Stimulated activated CD4-positive, alpha-beta T cell treated with anti-CD3 and anti-CD28 coated beads, Interleukin-2, amount 100 ng/mL, for 48 hours (primary cell): ENCODE measurements at places on chromosomes 16 and 17.
A peak's percentile ranks its signal among the peaks of the same experiment; 100 is the strongest.

GRCh38 chr16:81035975-81036750 is 521 bp downstream of the ATMIN start:
- peak; percentile 13 for DNase-seq

- DNase-seq, result no peak
Measured at GRCh38 chr16:86392436-86393152, 117.7 kb upstream of the FOXF1 start.

DNA sequence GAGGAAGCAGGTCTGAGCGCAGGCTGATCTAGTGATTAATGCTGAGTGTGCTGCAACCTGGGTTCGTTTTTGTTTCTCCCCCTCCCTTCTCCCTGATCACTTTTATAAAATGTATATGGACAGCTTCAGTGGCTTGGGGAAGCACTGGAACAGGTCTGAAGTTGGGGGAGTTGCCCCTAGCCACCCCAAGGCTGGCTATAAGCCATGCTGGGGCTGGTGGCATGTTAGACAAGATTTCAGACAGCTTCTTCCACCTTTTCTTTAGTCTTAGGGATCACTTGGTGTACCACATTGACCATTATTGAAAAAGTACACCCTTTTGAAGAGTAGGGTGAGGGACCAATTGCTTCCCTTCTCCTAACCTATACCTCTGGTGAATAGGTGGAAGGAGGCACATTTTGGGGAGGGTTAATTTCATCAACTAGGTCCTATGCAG is 3.8 kb upstream of the VAC14 start:
- no peak for DNase-seq

- no peak for DNase-seq
Measured at GRCh38 chr17:17805575-17805974, 31.2 kb downstream of the SREBF1 start.

GRCh38 chr17:37405955-37406634 is 541 bp downstream of the ACACA start:
- no peak for DNase-seq

- no peak for DNase-seq
Measured at GRCh38 chr17:77382356-77382911, 241.7 kb downstream of the SEC14L1 start.

- no peak for DNase-seq
Measured at GRCh38 chr17:60525328-60525684, 736 bp downstream of the APPBP2 start.

- DNase-seq, result no peak
Measured at GRCh38 chr17:59800530-59800942, 92.2 kb downstream of the TUBD1 start.

DNA sequence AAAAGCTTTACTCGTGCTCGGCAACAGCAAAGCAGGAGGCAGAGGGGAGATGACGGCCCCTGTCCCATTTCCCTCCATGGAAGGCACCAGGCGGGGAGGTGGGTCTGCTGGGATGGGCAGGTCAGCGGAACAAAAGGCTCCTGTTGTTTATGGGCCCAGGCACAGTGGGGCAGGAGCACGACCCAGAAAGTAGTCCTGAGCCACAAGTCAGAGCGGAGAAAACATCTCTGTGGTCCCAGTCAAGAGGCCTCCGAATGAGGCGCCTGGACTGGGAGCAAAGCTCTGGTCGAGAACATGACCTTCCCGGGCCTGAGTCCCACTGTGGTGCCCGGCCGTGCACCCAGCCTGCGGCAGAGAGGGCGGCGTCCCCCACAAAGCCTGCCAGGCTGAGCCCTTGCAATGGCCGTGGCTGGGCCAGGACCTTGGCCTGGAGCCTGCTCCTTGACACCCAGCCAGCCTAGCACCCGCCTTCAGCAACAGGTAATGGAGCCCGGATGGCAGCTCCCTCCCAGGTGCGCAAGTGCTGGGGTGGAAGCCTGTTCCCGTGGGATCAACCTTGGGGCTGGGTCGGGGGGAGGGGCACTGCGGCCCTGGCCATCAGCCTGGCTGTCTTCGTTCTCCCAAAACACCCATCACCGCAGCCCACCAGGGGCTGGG is 3.6 kb downstream of the RFNG start:
- no peak for DNase-seq

DNA sequence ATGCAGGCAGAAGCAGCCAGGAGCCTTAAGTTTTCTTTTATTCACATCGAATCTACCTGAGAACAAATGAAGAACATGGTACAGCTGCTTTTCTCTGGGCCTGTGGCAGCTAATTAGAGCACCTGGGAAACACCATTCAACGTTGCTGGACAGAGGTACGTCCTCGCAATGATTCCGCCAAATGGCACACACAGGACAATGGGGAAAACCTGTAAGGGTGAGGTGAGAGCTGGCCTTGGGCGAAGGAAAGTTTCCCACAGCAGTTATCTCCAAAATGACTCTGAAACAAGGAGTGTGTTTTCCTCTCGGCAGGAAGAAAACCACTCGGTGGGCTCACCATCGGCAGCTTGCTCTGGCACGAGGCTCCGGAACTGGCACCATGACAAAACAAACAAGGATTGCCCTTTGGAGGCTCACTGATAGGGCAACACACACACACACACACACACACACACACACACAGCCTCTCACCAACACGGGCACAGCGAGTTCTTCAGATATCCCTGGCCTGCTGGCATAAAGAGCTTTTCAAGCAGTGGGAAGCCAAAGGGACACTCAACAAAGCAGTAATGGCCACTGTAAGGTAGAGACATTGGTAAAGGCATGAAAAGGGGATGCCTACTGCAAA is 73.7 kb downstream of the ZFHX3 start:
- DNase-seq, result no peak

GRCh38 chr16:10681310-10682308 is 13.1 kb downstream of the TEKT5 start:
- DNase-seq, result no peak

DNA sequence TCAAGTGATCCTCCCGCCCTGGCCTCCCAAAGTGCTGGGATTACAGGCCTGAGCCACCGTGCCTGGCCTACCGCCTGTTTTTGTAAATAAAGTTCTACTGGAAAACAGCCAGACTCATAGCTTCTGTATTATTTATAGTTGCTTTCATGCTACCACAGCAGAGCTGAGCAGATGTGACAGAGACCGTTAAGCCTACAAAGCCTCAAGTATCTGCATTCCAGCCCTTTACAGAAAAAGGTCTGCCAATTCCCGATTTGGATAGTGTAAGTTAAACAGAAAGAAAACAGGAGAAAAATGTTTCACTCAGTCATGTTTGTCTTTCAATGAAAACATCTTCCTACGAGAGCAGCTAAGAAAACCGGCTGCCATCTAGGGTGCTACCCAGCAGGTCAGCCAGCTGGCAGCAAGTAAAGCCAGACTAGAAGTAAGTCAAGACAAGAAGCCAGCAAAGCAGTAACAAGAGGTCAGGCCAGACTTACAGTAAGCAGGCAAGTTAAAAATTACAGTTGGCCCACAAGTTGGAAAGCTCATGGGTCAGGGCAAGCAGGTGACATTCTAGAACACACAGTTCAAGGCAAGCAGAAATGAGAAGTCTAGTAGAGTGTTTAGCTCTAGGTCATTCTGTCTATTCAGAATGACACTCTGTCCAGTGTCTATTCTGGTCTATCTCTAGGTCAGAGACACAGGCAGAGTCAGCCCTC is 17.7 kb downstream of the NCBP3 start:
- no peak for DNase-seq

DNA sequence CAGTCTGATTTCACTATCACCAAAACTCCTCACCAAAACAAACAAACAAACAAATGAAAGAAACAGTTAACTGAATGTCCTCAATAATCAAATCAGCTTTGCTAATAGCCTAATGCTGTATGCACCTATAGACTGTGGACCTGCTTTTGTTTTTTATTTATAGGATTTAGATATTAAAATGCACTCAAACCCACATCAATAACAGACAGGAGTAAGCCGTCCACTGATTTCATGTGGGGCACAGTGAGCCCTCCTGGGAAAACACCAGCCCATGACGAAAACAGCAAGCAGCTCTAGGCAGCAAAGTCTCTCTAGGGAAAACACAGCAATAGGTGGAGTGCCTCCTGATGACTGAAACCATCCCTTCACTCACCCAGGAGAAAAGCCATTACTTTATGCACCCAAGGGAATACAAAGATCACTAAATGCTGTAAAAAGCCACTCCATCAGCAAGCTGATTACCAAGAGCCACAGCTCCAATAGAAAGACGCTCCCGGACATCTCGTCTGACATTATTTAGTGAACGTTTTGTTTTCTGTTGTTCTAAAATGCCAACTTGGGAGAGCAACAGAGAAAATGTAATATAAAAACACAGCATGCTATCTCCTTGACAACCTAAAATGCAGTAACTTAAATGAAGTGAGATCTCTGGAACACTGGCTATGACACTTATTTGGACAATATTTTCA is 47.8 kb downstream of the ANKFY1 start:
- DNase-seq, result no peak

DNA sequence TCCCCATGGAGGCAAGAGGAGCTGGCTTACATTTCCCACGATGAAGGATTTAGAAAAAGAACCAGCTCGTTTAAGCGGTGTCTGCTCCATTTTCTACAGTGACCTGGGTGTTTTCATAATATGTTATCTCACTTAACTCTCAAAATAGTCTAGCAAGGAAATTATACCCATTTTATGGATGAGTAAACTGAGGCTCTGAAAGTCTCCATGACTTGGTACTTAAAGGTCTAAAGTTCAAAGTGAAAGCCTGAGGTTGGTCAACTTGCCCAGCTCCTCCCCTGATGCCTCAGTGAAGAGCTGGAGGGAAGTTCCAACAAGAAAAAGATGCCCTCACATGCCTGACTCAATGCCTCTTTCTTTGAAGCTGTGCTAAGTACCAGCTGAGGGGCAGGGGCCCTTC is 232.0 kb downstream of the CBLN1 start:
- no peak for DNase-seq

- no peak for DNase-seq
Measured at GRCh38 chr16:78163772-78164670, 64.6 kb downstream of the WWOX start.

DNA sequence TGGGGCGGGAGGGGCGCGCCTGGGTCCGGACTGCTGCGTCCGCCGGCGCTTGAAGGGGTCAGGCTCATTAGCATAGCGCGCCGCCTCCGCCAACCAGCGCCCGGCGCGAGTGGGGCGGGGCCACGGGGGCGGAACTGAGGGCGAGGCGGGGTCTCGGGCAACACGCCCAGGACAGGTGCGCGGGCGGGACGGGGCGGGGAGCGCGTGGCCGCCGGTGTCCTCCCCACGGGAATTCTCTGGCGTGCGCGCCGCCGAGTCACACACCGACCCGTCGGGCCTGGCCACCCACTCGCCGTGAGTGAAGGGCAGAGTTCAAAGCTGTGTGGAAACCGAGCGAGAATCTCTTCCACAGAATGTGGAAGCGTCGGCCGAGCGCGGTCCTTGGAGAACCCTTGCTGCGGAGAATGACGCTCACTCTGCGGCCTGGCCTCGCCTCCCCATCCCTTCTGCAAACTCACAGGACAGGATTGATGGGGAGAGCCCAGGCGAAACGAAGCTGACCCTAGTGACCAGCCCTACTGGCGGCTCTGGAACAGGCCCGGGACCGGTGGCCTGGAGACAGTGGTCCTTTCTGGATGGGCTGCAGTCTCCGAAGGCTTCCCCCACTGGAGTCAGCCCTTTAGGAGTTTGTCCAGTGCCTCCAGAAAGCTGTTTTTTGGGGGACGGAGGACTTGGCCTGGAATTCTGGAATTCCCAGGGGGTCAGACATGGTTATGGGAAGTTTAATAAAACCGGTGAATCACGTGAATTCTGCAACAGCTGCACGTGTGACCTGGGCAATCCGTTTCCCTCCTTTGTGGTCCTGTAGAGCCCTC is at the start of gene SNAI3:
TSS of gene SNAI3 (minus strand) at position 69 of the 815 bp plus-strand sequence. CDS start 101 bp downstream, outside the sequence.
- peak; percentile 88 for DNase-seq

- DNase-seq, result no peak
Measured at GRCh38 chr16:4323845-4324488, 8.1 kb downstream of the GLIS2 start.

- DNase-seq, result no peak
Measured at GRCh38 chr17:44807817-44808155, 22.3 kb downstream of the GJC1 start.

GRCh38 chr16:982145-983043 is 824 bp downstream of the SOX8 start:
- DNase-seq, result no peak

- peak; percentile 68 for DNase-seq
Measured at GRCh38 chr16:70770626-70771552, 30.1 kb downstream of the VAC14 start.

DNA sequence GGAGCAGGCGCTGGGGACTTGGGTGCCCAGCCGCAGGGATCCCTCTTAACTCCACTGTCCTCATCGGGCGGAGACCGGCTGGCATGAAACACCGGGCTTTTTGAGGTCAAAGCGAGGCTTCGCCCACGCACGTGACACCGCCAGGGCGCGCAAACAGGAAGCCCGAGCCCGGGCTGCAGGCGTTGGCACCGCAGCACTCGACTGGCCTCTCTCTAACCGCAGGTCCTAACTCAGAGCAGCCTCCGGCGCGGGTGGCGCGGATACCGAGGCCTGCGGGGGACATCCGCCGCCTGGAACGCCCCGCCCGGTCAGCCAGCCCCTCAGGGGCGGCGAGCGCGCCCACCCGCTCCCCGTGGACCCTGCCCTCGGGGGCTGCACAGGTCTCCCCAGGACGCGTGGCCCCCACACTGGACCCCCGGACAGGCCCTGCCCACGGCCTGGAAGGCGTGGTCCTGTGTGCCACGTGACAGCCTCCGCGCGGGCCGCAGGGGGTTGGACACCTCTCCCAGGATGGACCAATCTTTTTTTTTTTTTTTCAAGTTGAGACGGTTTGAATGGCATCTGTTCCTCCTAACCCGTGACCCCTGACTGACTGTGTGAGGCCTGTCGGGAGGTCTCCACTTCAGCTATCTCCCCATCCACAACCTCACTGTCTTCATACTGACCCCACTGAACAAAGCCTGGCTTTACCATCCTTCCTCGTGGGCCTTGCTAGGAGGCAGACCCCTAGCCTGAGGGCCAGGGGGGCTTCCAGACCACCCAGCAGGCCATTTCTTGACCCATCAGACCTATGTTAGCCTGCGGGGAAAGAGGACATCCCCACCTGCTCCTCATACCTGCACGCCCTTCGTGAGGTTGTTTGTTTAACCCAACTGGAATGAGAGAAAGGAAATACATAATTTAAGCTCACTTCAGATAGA is 8.4 kb upstream of the SLC47A2 start:
- peak; percentile 37 for DNase-seq

DNA sequence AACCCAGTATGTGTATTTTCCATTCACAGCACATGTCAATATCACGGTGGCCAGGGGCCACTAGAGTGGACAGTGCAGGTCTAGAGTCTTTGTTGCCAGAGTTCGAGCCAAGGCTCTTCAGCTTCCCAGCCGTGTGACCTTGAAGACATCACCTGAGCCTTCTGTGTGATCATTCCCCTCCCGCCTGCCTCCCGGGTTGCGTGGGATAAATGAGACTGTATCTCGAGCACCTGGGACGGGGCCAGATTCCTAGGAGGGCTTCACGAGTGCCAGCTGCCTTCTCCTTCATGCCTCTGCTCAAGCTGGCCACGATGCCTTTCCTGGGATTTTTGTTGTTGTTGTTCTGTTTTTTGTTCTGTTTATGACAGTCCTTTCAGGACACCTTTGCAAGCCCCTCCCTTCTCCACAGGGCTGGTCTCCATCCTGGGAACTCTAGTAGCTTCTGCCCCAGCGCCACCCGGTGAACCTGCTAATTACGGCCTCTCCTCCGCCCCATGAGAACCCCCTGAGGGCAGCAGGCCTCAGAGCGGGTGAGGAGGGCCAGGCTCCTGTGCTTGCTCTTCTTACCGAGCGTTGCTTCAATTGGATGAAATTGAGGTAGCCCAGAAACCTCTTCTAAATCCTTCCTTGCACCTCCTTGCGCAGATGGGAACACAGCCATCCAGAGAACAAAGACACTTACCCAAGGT is 3.9 kb downstream of the SPNS2 start:
- DNase-seq, result no peak

GRCh38 chr16:21645261-21645721 is 7.1 kb downstream of the IGSF6 start:
- DNase-seq, result no peak

- no peak for DNase-seq
Measured at GRCh38 chr17:66714046-66715023, 120.6 kb upstream of the CACNG5 start.
